ENCODE measurements at places on chromosomes 3 and 15.

DNA sequence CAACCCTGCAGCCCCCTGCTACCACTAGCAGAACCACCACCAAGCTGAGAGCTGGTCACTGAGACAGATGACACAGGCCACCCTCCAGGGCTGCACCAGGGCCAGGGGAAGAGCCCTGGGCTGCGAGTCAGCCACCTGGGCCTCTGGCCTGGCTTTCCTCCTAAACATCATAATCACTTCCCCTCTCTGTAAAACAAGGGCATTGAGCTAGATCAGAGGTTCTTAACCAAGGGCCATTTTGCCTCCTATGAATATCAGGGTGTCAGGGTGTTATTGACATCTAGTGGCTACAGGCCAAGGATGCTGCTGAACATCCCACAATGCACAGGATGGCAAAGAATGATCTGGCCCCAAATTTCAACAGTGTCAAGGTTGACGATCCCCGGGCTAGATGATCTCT lies 25.2 kb downstream of the TLE3 start:
- no peak for DNase-seq

GRCh38 chr3:133197619-133198018 lies 159.4 kb downstream of the TMEM108 start:
- no peak for DNase-seq

DNA sequence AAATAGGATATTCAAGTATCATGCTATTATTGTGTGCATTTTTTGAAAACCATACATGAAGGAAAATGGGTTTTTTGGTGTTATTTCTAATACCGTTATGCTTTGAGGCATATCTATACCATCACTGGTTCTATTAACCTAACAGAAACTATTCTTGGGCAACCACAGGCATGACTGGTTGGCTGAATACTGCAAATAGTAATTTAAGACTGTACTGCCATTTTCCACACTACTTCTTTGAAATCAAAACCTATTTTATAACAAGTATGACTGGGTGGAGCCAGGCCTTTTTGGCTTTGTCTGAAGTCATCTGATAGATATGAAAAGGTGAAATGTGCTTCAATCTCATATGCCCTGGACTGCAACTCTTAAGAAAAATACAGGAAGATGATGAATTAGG lies 115.1 kb downstream of the ULK4 start:
- DNase-seq, result no peak

DNA sequence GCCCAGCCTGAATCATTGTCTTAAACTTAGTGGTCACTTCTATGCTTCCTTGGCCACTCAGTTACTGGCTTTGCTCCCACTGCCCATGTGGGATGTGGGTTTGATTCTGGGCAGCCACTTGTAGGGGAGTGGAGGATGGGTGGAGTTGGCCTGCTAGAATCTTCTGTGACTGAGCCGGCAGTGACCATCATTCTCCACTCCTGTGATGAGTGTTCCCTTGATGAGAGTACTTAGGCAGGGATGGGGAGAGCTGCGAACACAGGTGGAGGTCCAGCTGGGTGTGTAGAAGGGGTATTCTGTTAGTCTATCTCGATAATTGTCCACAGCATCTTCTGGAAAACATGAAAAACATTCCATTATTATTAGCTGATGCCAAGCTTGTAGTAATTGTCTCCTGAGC lies 8.0 kb downstream of the TM6SF1 start:
- DNase-seq, result no peak

- DNase-seq, result no peak
Measured at GRCh38 chr15:60397772-60398445, at the start of gene ANXA2. Gene ANXA2, minus strand, starts transcription at chr15:60397986. Its CDS starts 11,911 bp downstream, at chr15:60386075.

DNA sequence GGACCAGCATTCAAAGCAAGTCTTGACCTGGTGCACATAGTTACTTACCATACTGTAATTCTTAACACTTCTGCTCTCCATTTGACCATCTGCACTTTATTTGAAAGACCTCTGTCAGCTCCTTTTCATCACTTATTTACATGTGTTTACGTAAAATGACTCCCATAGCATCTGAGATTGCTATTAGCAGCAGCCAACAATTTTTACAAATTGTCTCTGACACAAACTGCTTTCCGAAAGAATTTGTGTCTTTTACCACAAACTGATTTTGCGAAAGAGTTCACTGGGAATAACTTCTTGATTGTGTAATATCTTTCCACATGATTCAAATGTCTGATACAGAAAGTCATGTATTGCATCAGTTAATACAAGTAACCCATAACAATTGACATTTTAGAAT lies 144.1 kb upstream of the PEX5L start:
- no peak for DNase-seq

DNA sequence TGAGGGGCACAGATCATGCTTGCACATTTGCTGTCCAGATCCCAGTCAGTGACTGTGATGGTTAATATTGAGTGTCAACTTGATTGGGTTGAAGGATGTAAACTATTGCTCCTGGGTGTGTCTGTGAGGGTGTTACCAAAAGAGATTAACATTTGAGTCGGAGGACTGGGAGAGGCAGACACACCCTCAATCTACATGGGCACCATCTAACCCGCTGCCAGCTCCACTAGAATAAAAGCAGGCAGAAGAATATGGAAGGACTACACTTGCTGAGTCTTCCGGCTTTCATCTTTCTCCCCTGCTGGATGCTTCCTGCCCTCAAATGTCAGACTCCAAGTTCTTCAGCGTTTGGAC lies 5.1 kb downstream of the GP9 start:
- DNase-seq, result no peak

GRCh38 chr3:65170390-65171042 lies 482.7 kb upstream of the ADAMTS9 start:
- no peak for DNase-seq

GRCh38 chr3:5431146-5431545 lies 243.6 kb downstream of the EDEM1 start:
- DNase-seq, result no peak

GRCh38 chr15:73704869-73705645 lies 20.9 kb downstream of the CD276 start:
- no peak for DNase-seq

Measured in NCI-H2029 (cell line).